ENCODE measurements at places on chromosomes 2 and 18. TPM values are rescaled to one million over a fixed set of nuclear protein-coding genes. Genes with fewer than 3 reads are reported as not detected.

USP37 gene
- polyA plus RNA-seq, result 11.9 TPM

KLHL30 gene
- polyA plus RNA-seq, result not detected

- peak; percentile 31 for DNase-seq
Observed at GRCh38 chr2:208062113-208062512, 36.8 kb upstream of the PLEKHM3 start.

DNA sequence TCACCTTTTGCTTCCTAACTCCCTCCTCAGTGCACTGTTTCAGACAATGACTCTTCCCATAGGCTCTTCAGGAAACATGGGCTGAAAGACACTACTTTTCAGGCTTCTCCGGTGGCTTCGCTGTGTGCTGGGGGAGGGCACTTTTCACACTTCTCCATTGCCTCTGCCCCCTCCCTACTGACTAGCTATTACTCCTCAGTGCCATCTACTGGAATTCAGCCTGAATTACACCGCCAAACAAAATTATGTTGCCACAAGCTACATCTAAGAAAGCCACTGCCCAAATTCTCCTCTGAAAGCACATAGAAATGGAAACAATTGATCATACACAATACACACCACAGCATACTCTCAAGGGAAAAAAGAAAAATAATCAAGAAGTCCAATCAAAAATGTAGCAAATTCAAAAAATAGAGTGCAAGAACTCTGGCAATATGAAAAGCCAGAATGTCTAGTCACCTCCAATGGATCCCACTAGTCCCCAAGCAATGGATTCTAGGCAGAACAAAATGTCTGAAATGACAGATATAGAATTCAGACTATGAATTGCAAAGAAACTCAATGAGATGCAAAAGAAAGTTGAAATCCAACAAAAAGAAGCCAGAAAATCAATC is 1139.4 kb upstream of the GYPC start:
- no peak for DNase-seq

DNA sequence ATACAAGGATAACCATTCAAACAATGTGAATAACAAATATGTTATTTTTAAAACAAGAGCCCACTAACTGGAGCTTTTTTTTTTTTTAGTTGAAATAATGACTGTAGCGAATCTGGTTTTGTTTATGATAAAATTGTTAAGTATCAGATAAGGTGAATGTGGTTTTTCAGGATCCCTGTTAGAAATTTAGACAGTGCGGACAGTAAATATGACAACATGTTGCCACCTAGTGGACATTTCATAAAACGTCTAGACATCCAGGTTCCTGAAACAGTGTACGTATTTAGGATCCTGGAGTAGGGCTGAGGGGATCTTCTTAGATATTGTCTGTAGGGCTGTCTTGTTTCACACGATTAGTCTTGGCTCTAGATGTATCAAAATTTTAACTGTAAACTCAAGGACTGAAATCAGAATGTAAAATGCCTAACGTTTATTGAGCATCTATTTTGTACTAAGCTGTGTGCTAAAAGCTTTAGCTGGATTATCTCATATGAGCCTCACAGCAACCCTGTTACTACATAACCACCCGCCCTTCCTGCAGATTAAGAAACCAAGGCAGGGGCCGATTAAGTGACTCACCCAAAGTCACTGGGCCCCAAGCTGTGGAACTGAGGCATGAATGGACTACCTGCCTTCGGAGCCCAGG is 23.9 kb upstream of the CCDC68 start:
- peak; percentile 11 for DNase-seq

DNA sequence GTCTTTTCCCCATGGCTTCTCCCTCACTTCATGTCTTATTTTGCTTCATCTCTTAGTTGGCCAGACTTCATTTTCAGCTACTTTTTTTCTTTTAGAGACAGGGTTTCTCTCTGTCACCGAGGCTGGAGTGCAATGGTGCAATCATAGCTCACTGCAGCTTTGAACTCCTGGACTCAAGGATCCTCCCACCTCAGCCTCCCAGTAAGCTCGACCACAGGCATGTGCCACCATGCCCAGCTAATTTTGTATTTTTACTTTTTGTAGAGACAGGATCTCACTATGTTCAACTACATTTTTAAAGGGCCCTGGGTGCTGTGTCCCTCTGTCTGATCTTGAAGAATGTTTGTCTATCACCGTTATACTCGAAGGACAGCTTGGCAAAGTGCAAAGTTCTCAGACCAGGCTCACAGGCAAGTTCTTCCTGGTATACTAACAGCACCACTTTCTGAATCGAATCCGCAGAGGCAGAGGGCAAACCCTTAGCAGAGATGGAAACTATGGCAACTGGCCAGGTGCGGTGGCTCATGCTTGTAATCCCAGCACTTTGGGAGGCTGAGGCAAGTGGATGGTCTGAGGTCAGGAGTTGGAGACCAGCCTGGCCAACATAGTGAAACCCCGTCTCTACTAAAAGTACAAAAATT is 60.9 kb downstream of the SOWAHC start:
- DNase-seq, result no peak

GRCh38 chr2:71842744-71843143 is 304.9 kb downstream of the CYP26B1 start:
- DNase-seq, result no peak

DNA sequence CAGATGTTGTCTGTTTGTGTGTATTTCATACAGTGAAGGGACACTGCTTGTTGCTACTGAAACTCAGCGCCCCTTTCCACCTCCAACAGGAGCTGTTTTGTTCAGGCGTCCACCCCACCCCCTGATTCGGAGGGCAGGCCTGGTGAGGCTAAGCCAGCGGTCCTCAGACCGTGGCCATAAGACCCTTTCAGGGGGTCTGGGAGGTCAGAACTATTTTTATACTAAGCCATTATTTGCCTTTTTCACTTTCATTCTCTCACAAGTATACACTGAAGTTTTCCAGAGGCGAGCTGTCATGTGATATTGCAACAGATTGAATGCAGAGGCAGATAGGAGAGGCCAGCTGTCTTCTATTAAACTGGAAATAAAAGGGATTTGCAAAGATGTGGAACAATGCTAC is 39.7 kb upstream of the IGFBP5 start:
- DNase-seq, result no peak

GRCh38 chr2:236575510-236575909 is 5.9 kb downstream of the ACKR3 start:
- no peak for DNase-seq

GRCh38 chr18:35822413-35822812 is 150.1 kb upstream of the RMP24 start:
- no peak for DNase-seq

PREB gene
- 60.3 TPM for polyA plus RNA-seq

DNA sequence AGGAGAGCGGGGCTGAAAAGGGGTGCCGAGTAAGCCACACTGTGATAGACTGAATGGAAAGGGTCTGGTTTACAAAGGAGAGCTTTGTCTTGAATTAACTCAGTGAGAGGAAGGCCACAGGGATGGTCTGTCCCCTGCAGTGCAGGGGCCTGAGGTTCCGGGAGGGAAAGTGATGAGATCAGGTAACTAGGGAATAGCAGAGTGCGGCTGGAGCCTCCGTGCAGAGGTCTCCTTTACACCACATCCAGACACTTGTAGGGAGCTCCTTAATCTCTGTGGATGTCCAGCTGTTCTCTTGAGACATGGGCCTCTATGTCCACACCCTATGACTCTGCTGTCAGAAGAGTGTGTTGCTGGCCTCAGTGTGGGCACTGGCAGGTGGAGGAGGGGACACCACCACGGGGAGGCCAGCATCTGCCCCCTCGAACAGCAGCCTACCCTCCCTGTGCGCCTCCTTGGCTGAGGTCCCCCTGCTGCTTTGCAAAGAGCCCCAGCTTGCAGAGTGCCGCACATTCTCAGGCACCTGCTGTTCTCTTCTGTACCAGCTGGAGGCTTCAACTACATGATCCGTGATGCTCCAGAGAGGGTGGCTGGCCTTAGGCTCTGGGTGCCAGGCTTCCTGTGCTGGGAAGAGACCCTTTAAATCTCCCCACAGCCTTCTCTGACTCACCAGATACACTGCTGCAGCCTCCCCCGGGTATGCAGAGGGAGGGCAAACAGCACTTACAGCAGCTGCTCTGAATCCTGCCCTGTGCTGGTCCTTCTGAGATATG is 25.9 kb downstream of the ENOSF1 start:
- no peak for DNase-seq

DNA sequence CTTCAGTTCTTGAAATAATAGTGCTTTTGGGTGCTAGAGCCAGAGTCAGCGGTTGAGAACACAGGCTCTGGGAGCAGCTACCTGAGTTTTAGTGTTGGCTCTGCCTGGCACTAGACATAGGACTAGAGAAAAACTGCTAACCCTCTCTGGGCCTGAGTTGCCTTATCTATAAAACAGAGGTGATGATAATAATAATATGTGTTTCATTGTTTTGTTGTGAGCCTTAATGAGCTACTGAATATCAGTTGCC is 391.7 kb downstream of the PTPRM start:
- no peak for DNase-seq

DNA sequence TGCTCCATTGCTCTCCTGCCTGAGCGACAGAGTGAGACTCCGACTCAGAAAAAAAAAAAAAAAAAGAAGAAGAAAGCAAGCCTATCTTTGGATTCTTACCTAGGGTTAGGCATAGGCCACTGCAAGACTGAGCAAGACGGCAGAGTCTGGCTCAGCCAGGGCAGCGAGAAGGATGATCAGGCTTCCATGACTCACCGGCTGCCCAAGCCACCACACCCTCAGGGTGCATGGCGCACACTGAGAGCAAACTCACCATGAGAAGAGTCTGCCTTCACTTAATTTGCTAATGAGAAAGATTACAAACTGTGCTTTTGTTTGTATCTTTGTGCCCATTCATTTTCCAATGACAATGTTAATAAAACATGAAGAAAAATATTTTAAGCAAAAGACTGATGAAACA is 8.2 kb downstream of the FAM110C start:
- DNase-seq, result no peak

DNA sequence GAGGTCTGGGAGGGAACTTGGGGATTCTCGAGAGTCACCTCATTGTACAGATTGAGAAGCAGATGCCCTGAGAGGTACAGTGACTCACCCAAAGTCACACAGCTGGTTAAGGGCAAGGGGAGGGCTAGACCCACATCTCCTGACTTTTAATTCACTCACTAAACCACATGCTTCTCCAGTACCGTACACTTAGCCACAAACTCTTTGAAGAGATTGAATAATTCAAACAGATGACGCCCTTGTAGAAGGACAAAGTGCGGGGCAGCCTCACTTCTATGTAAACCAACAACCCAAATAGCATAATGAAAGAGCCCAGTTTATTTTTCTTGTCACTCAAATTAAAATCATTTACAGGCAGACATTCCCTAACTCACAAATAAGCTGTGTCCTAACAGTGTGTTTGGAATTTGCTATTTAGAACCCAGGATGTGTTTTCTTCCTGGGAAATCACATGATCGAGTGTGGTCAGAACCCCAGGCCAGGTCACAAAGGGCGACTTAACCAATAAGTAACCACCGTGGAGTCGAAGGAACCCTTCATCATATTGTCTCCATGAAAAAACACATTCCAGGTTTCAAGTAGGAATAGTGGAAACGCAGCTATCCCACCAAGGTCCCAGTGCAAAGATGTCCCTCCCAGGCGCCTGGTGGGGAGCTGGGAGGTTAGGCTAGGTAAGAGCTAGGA is 35.8 kb upstream of the PTPN4 start:
- DNase-seq, result no peak

TUBA4B gene
- polyA plus RNA-seq, result not detected

CYS1 gene
- polyA plus RNA-seq, result not detected

DNA sequence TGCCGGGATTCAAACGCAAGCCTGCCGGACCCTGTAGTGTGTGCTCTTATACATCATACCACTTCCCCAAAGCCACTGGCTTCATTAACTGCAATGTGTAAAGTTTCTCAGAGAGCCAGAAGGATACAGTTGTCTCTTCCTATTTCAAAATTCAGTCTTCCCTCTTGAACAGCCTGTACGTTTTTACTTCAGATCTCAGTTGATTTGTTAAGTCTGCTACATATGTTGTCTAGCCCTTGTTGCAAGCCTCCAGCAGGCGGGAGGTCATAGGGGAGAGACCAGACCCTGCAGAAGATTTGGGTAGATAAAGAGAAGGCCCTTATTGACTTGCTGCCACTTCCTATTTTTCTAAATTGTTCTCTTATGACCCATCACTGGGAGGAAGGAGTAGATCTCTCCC is 56.2 kb downstream of the ARHGEF33 start:
- DNase-seq, result no peak

GRCh38 chr2:64807417-64807816 is 153.7 kb upstream of the SERTAD2 start:
- no peak for DNase-seq

DNA sequence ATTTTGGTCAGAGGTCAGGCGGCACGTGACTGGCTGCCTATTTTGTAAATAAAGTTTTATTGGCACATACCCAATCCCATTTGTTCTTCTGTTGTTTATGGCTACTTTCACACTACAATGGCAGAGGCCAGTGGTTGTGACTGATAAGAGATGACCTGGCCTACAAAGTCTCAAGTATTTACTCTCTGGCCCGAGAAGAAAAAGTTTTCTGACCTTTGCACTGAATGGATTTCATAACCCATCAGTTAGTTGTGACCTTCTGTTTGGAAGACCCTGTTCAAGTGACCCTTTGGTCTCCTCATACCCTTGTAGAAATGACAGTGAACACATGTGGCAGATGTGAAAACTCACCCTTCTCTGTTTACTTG is 121.4 kb upstream of the MGAT5 start:
- no peak for DNase-seq

- no peak for DNase-seq
Observed at GRCh38 chr2:214876815-214877214, 67.3 kb upstream of the BARD1 start.

IMPACT gene
- 11.8 TPM for polyA plus RNA-seq

GRCh38 chr2:107986278-107987217 is at the start of gene SLC5A7:
TSS of gene SLC5A7 (plus strand) at chr2:107986524. CDS start at chr2:107988156, 1,632 bp downstream.
- no peak for DNase-seq

DNA sequence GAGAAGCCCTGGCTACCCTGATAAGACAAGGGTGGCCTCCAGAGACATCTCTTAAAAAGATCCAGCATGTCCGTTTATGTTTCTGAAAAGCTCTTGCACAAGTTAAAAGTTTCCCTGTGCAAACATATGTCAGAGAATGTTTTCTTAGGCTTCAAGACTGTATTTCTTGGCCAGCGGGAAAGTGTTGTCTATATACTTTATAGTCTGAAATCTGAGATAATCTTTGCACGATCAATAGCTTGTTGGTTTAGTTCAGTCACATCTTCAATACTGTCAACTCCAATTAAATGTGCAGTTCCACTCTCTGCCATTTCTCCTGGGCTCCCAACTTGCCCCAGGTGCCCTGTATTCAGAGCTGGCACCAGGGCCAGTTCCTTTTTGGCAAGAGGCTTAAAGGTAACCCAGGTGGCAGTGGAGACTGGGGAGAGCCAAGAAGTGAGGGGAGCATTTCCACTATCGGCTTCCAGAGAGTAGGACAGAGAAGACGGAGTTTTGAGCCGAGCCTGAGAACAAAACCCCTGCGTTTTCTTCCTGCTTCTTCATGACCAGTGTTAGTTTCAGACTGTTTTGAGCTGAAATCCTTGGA is 64.4 kb downstream of the ACOXL start:
- DNase-seq, result no peak

DAW1 gene
- polyA plus RNA-seq, result not detected

DSG1 gene
- not detected for polyA plus RNA-seq

All from CD4-positive, CD25-positive, alpha-beta regulatory T cell (primary cell).